ENCODE measurements at places on chromosomes 16 and 17.
A peak's percentile ranks its signal among the peaks of the same experiment; 100 is the strongest.

DNA sequence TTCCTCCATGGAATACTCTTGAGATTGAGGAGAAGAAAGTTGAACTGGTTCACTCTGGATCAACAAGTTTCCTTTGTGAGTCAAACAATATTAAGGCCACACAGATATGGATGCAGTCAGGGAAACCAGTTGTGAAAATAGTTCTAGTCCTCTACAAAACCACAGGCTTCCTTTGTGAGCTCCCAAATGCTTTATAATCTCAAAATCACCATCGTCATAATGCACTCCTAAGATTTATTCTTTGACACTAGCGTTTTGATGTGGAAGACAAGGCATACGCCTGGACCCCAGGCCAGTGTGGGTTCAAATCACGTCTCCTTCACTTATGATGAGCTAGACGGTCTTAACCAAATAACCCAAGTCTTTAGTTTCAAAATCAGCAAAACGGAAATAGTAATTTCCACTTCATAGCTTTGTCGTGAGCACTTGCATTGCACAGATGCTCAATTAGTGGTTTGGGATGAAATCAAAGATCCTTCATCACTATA is 142.6 kb downstream of the STX8 start:
- no peak for DNase-seq

DNA sequence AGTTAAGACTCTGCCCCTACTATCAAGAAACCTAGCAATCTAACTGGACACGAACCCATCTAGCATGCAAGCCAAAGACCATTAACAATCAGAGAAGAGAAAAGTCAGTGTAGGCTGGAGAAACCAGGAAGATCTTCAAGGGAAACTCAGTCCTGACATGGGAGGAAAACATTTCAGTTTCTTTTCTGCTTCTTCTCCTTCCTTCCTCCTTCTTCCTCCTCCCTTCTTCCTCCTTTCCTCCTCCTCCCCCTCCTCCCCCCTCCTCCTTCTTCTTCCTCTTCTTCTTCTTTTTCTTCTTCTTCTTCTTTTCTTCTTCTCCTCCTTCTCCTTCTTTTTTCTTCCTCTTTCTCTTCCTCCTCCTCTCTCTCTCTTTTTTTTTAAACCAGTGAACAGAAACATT is 29.6 kb upstream of the SHISA9 start:
- DNase-seq = no peak

GRCh38 chr16:4323071-4323844 is 7.4 kb downstream of the GLIS2 start:
- DNase-seq = no peak

- peak; percentile 52 for DNase-seq
These were observed 60.7 kb upstream of the ADCY9 start for GRCh38 chr16:4176906-4177417.

DNA sequence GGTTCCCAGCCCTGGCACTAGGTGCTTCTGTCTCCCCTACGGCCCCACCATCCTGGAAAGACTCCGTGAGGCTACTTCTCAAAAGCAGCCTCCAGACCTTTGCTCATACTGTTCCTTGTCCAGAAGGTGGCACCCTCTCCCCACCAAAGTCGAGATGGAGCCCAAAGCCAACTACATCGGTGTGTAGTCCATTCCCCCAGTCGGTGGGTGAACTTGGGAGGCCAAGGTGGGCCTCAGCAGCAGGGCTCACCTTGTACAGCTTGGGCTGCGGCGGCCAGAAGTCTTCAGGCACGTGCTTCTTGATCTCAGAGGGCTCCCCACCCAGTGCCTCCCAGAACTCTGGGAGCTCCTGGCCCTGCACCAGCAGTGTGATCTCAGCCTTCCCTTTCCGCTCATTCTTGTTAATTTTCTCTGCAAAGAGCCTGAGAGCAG is 10.2 kb downstream of the FLII start:
- no peak for DNase-seq

DNA sequence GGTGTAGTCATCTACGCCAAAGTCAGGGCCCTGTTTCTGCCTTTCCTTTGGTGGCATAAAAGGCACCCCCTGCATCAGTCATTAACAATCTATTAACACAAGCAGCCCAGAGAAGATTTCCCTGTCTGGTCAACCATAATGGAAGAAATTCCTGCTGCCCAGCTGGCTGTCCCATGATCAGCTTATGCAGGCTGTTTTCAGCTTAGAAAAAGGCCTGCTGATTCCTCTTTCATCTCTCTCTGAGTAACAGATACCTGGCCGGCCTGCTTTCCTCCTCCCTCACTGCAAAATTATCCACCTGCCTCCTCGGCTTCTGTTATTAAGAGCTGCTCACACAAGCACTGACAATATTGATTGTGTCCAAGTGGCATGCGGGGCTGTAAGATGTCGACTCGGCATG is 70.3 kb upstream of the MMP2 start:
- no peak for DNase-seq

GRCh38 chr17:78729641-78730040 is 52.4 kb downstream of the CYTH1 start:
- no peak for DNase-seq

DNA sequence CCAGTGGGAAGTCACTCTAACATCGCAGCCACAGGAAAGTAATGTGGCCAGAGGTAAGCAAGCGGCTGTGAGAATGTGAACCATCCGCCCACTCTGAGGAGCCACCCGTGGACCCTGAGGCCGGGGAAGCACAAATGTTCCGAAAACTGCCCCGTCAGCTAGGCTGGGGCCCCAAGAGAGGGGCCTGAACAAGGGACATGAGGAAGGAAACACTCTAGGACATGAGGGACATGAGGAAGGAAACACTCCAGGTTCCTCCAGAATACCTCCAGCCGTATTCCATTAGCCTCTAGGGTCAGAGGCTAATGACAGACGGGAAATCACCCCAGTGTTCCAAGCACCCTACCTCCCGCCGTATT is 317 bp downstream of the TEFM start:
- DNase-seq = no peak

DNA sequence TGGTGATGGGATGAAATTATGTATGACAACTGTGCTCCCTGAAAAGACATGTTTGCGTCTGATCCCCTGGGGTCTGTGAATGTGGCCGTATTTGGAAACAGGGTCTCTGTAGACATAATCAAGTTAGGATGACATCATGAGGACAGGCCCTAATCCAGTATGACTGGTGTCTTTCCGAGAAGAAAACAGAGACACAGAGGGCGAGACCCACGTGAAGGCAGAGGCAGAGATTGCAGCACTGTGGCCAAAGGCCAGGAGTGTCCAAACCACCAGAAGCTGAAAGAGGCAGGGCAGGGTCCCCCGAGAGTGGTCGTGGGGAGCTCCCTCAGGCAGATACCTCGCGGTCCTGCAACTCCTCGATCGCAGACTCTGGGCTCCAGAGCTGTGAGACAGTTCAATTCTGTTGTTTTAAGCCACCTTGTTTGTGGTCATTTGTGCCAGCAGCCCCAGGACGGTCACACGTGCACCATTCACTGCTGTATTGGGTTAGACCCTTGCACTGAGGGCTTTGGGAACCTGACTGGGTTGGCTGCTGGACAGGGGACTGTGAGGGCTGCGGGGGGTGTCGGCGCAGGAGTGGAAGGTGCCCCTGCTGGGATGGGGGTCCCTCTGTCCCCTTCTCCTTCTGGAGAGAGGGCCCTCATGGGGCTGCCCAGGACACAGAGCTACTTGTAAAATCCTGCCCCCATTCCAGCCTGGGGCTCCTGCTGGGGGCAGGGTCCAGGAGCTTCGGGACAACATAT is 27.7 kb downstream of the METRNL start:
- DNase-seq = no peak

DNA sequence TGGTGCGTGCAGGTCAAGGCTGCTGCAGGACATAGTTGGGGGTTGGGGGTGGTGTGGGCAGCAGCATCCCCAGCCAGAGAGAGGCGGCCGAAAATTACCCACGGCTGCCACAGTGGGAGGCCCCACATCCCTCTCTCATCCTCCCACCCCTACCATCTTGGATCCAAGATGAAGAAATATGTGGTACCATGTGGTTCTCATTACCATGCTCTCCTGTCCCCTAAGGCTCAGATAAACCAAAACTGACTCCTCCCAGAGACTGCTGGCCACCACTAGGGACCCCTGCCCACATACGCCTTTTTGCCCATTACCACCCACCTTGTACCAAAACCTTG is 120.4 kb downstream of the HIC1 start:
- no peak for DNase-seq

DNA sequence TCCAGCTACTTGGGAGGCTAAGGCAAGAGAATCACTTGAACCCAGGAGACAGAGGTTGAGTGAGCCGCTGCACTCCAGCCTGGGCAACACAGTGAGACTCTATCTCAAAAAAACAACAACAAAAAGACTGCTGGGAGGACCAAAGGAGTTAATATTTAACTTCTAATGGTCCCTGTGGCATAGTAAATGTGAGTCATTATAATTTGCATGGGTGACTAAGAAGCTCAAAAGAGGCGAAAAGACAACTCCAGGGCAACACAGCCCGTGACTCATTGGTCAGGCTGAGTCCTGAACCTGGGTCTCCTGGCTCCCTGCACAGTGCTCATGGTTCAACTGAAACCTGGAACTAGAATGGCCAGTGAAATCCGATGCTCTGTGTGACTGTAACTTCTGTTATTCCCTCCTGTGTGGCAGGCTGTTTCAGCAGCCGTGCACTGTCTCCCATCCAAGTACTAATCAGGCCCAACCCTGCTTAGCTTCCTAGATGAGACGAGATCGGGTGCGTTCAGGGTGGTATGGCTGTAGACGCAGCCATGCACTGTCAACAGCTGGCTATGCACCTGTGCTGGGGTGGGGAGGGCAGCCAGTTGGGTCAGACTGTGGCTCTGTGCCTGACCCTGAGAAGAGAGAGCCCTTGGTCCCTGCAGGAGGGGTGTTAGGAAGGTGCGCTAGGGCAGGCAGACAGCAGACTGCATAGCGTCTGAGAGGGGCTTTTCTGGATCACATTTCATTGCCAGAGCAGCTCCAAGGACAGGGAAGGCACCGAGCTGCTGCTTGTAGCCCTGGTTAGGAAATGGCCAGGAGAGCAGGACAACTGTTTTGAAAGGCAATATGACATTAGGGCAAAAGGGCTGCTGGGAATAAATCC is 14.5 kb upstream of the GPRC5C start:
- peak; percentile 60 for DNase-seq

- no peak for DNase-seq
These were observed 415 bp downstream of the XYLT1 start for GRCh38 chr16:17470182-17470907.

- peak; percentile 55 for DNase-seq
These were observed 27.1 kb downstream of the MEOX1 start for GRCh38 chr17:43634591-43635125.

- peak; percentile 57 for DNase-seq
These were observed 46.1 kb downstream of the RAB11FIP3 start for GRCh38 chr16:471353-472198.

- no peak for DNase-seq
These were observed 265.5 kb upstream of the CCL2 start for GRCh38 chr17:33989361-33990148.

DNA sequence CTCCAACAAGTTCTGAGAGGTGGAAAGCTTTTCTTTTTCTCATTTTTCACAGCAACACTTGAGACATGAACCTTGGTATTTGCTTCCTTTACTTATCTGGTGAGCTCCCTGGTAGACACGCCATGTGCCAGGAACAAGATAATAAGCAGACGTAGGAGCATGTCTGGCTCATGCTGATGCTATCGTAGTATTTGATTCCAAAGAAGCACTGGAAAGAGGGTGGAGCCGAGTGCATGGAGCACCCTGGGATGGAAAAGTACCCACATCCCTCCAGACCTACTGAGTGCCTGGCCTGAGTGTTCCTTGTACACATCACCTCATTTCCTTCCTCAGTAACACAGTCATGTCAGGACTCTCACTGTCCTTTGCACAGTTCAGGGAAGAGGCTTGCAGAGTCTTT is 231.0 kb downstream of the CBLN1 start:
- DNase-seq = no peak
